C1 segment of cervical spinal cord (tissue), 14 donors: ENCODE measurements at places on chromosomes 4 and X.

DNA sequence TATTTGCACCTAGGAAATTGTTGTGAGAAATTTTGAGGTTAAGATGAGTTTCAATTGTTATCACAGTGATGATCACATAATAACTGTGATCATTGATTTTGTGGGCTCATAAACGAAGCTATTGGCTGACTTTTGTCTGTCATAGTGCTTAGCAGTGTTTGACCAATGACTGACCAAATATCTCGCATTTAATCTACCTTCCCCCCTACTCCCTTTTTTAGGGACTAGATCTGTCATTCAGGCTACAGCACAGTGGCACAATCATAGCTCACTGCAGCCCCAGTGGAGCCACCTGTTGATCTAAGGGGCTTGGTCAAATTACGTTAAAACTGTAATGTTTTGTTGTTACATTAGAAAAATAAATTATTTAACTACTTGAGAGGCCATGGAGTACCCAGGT is 1.5 kb downstream of the FUNDC2 start:
- no peak for DNase-seq

DNA sequence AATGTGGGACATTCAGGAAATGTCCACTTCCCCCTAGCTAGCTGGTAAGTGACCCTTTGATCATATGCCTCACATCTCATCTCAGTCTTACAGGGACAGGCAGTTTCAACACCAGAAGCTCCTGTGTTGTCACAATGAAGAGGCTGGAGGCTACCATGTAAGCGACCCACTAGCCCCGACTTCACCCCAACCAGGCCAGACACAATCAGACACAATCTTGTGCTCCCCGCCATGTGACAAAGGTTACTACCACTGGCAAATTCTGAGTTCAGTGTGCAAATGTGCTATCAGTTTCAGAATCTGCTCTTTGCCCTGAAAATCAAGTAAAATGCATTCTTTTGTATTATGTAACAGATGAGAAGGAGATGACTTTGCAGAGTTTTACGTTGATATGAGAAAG is 56.9 kb upstream of the STS start:
- DNase-seq = no peak

- no peak for DNase-seq
Observed at GRCh38 chrX:14872355-14872754, 514 bp downstream of the FANCB start.

DNA sequence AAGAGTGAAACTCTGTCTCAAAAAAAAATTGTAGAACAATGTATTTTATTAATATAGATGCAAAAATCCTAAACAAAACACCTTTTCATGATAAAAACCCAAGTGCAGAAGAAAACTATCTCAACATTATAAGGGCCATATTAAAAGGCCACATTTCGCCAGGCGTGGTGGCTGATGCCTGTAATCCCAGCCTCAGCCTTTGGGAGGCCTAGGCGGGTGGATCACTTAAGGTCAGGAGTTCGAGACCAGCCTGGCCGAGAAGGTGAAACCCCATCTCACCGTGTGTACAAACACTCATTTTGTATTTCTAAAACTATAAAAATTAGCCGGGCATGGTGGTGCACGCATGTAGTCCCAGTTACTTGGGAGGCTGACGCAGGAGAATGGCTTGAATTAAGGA is 9.9 kb upstream of the FAM193A start:
- DNase-seq = no peak

- DNase-seq = no peak
Observed at GRCh38 chr4:168651374-168651773, 154.5 kb downstream of the PALLD start.

DNA sequence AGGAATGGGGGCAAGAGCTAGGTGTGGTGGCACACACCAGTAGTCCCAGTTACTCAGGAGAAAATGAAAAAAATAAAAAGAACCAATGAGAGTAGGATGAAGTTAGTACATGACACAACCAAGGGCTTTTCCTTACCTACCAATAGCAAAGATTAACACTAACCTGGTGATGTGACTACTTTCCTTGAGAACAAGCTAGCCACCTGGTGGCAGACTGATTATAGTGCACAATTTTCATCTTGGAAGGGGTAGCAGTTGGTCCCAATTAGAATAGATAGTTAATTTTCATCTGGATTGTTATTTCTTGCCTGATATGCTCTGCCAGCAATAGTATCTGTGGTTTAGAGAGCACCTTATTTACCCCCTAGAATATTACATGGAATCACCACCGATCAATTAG is 1216.8 kb upstream of the PABPC4L start:
- no peak for DNase-seq
